ENCODE measurements at places on chromosomes 7 and 10.

GRCh38 chr10:71241830-71242621 is 29.7 kb downstream of the UNC5B start:
- DNase-seq: no peak

- DNase-seq: no peak
Measured at GRCh38 chr7:135980012-135980551, 2.9 kb upstream of the MTPN start.

DNA sequence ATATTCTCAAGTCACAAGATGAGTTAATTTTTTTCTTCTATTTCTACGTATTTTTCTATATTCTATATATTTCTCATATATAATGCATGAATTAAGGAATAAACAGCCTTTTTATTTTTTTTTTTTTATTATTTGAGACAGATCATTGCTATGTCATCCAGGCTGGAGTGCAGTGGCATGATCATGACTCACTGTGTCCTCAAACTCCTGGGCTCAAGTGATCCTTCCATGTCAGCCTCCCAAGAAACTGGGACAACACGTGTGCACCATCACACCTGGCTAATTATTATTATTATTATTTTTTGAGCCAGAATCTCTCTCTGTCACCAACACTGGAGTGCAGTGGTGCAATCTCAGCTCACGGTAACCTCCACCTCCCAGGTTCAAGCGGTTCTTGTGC is 1.5 kb downstream of the CLDN12 start:
- DNase-seq: no peak

GRCh38 chr7:129782818-129783583 is 169.8 kb downstream of the UBE2H start:
- no peak for DNase-seq

DNA sequence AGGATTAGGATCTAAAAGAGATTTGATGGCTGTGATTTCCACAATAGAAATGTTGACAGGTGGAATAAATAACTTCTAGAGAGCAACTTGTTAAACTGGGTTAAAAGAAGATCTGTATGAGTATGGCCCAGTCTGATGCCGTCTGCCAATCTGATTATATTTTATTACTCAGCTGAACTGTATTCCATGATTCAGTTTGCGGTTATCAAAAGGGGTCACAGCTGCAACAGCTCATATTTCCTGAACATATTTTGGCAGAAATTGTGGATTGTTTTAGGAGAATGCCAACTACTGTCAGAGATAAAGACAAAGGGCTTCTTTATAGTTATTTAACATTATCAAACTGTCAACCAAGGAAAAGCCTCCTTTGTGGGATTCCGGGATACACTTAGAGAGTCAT is 244.8 kb upstream of the MINDY3 start:
- DNase-seq: no peak

- no peak for DNase-seq
Measured at GRCh38 chr10:44786286-44786850, 124.8 kb upstream of the TMEM72 start.

GRCh38 chr10:124198871-124199270 is 105.5 kb upstream of the CHST15 start:
- no peak for DNase-seq

DNA sequence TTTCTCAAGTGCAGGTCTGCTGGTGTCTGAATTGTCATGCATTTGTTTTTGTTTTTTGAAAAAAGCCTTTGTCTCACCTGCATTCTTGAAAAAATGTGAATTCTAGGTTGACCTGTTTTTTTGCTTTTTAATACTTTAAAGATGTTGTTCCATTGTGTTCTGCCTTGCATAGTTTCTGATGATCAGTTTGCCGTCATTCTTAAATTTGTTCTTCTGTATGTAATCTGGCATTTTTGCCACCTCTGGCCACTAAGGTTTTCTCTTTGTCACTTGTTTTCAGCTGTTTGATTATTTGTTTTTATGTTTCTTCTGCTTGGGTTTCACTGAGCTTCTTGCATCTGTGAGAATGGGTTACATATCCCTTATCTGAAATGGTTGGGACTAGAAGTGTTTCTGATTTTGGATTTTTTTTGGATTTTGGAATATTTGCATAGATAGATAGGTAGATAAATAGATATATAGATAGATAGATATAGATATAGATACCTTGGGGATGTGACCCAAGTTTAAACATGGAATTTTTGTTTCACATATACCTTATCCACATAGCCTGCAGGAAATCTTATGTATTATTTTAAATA is 16.5 kb downstream of the MGMT start:
- DNase-seq: no peak

GRCh38 chr7:114832906-114833595 is 88.8 kb upstream of the MDFIC start:
- no peak for DNase-seq

GRCh38 chr7:100465702-100466311 is 1.7 kb upstream of the SPACDR start:
- DNase-seq: no peak

DNA sequence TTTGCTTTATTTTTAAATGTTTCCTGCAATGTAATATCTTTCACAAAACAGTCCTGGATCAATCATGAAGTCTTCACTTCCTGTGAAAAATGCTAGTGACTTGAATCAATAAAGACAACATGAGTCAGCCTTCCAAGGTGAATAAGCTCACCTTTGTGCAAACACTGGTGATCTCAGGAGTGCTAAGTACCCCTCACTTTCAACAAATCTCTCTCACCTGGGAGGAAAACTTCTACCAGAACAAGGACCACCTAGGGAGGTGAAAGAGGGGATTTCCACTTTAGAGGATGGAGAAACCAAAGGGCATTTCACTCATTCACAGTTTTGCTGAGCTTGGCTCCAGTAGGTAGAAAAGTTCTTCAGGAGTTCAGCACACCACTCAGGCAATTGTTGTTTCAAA is 64.8 kb downstream of the CALD1 start:
- DNase-seq: no peak

DNA sequence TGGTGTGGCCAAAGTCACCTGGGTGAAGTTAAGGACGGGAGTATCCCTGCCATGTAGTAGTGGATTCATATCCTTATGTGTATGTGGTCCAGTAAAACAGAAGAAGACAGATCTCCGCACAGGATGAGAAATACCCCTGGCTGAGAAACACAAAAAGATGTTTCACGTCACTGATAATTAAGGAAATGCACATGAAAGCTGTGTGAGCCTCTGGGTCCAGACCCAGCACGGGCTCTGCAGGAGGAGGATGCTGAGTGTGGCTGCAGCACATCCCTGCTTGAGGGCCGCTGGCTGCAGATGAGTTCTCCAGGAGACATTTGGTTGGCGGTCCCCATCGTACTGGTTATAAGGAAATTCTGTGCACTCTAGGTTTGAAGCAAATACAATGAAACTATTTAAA is 8.2 kb upstream of the SUN1 start:
- no peak for DNase-seq

GRCh38 chr7:17407229-17407628 is 108.8 kb downstream of the AHR start:
- no peak for DNase-seq

DNA sequence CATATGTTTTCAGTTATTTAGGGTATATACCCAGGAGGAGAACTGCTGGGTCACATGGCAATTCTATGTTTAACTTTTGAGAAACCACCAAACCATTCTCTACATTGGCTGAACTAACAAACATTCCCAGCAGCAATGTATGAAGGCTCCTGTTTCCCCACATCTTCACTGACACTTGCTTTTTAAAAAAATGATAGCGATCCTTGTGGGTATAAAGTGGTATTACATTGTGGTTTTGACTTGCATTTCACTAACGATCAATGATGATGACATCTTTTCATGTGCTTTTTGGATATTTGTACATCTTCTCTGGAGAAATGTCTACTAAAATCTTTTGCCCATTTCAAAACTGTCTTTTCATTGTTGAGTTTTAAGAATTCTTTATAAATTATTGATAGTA is 51.2 kb upstream of the ANAPC16 start:
- no peak for DNase-seq

DNA sequence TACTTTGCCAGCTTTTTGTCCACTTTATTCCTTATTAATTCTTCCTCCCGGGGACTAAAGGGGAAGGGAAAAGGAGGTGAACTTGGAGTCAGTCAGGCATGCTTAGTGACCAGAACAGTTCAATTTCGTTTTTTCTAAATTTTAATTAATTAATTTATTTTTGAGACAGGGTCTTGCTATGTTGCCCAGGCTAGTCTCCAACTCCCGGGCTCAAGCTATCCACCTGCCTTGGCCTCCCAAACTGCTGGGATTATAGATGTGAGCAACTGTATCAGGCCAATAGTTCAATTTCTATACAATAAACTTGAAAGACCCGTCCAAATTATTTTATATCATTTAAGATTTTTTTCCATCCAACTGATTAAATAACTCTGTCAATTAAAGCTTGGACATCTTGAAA is 1.3 kb upstream of the SLF2 start:
- no peak for DNase-seq

GRCh38 chr10:132135053-132135872 is 51.5 kb upstream of the DPYSL4 start:
- no peak for DNase-seq

- no peak for DNase-seq
Measured at GRCh38 chr7:135174941-135175340, 4.4 kb upstream of the CYREN start.

DNA sequence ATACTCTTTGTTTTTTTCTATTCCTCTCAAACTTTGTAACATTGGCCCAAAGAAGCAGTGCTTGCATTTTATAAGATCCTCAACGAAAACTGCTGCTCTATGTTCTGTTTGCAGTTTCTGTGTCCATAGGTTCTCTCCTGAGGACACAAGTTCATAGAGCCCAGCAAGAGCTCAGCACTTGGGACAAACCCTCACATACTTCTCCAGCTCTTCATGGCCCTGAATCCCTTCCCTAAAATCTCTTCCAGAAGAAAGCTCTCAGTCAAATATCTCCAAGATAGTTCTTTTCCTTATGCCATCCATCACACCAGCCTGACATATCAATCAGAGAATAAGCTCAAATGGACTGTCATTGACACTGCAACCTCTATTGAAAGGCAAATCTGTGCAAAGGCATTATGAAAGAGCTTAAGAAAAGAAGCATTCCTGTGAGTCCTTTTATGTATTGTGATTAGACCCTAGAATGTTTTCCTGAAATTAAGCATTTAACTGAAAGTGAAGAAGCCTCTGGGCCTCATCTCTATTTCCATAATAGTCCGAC is 405.5 kb downstream of the ANKRD7 start:
- DNase-seq: no peak

DNA sequence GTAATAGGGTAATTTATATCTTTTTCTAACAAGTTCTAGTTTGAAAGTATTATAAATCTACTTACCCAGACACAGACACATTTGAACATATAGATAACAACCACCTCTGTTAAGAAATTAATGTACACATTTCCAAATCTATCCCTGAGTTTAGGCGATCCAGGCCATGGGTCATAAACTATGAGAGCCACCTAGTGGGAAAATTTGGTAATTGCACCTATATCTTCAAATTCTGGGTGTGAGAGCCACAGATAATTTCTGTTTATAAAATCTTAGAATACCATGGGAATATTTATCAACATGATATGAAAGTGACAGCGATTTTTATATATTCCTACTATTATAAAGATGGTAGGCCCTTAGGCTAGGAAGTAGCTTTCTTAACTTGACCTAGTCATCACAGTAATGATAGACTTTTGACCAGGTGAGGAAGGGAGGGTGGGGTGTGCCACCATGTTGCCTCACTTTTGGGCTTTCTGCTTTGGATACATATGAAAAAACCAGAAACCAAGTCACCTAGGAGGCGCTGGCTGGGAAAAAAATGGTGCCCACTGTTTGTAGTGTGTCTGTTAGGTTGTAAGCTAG is 8.0 kb upstream of the EPHA1 start:
- DNase-seq: no peak

GRCh38 chr7:106871793-106872571 is 6.9 kb downstream of the PIK3CG start:
- no peak for DNase-seq

- no peak for DNase-seq
Measured at GRCh38 chr10:114762811-114763210, 58.8 kb upstream of the FHIP2A start.

GRCh38 chr10:56975513-56975912 is 614.5 kb upstream of the ZWINT start:
- DNase-seq: no peak

DNA sequence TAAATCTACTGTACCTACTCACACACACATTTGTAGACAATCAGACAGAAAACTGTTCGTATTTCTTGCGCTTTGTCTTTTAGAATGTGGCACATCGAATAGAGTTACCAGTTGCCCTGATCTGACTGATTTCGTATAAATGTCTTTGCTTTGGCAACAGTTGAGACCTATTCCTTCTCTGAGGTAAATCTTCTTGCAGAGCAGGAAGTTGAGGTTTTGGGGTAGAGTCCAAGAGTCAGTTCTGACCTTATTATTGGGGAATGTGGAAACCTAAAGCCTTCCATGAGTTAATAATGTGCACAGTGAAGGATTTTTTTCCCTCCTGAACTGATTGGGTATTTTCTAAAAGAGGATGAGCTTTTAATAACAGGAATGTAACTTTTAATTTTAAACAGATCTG is 135.3 kb downstream of the KIAA1217 start:
- DNase-seq: no peak

DNA sequence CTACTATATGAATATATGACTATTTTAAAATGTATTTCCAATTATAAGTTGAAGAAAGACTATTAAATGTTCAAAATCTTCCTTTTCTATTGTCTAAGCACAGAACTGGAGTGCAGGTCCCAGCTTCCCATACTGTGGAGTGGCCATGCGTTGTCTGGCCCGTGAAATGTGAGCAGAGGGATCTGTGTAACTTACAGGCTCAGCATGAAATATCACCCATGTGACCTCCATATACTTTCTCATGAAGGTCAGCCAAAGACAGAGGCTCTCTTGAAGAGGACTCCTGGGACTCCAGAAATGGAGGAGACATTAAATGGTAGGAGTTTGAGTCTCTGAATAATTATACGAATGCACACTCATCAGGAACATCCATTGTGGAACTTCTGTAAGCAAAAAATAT is 92.4 kb upstream of the CAV2 start:
- no peak for DNase-seq

- DNase-seq: no peak
Measured at GRCh38 chr10:119250641-119251314, 43.4 kb downstream of the GRK5 start.

DNA sequence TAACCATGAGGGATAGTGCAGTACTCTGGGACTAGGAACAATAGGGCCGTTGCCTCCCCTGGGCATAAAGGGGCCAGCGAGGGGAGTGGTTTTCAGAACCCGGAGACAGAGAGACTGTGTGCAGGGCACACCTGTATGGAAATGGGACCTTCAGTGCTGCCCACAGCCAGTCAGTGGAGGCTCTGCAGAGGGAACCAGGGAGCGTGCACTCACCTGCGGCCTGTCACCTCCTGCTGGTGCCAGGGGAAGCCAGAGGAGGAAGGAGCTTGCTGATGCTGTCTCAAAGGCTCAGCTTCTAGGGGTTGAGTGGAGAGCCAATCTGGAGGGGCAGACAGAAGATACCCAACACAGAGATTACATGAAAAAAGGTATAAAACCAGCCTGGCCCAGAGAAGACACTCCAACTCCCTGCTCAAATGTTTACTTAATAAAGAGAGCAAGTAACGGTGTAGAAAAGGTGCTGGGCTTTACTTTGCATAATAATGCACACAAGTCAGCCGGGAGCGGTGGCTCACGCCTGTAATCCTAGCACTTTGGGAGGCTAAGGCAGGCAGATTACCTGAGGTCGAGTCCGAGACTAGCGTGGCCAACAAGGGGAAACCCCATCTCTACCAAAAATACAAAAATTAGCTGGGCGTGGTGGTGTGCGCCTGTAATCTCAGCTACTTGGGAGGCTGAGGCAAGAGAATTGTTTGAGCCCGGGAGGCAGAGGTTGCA is 35.5 kb upstream of the WAPL start:
- DNase-seq: no peak

Data from T-helper 22 cell (primary cell).